Kidney (tissue), 22 donors: ENCODE measurements at places on chromosomes 7 and 10.

DNA sequence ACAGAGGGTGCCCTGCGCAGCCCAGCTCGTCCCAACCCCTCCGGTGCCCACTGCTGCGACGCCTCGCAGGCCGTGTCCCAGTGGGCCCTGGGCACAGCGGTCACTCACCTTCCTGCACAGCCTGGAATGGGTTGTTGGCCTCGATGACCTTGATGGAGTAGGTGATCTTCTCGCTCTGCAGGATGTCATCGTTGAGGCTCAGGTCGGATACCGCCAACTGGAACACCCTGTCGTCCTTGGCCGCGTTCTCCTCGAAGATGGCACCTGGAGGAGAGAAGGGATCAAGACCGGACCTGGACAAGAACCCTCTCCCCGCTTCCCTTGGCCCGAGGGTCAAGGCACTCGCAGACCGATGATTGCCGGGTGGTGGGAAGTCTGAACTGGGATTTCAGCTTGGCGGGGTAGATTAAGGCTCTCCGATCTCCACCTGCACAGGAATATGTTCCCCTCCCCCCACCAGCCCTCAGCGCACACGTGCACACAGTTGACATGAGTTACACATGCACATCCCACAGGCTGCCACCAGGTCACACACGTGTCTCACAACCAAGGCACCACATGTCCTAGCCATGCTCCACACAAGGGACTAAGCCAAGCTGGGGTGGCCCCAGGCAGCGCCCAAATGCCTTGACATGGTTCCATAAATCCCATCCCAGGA, 2.6 kb downstream of the GRID1 start:
- DNase-seq: no peak

- peak; percentile 67 for DNase-seq
Measured at GRCh38 chr7:88344956-88345832, 38.5 kb upstream of the STEAP4 start.

DNA sequence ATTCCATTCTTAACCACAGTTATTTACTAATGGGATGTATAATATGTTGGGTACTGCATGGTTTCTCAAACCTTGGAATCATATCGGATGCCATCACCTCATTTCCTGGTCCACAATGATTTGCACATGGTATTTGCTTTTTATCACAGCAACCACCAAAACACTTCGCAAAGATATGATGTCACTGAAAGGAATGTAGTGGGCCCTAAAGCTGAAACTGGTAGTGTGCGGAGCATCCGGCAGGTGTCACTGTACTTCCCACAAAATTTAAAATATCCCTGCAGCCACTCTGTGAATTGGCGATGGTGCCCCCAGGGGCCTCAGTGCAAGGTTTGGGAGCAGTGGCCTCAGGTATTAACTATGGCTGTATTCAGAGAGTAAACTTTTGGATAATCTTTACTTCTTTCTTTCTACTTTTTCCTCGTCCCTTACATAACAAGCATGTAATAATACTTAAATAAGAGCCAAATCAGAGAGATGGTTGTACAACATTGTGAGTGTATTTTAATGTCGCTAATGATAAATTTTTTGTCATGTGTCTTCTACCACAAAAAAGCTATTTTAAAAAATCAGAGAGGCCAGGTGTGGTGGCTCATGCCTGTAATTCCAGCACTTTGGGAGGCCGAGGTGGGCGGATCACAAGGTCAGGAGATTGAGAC, 66.2 kb downstream of the FAM241B start:
- no peak for DNase-seq

DNA sequence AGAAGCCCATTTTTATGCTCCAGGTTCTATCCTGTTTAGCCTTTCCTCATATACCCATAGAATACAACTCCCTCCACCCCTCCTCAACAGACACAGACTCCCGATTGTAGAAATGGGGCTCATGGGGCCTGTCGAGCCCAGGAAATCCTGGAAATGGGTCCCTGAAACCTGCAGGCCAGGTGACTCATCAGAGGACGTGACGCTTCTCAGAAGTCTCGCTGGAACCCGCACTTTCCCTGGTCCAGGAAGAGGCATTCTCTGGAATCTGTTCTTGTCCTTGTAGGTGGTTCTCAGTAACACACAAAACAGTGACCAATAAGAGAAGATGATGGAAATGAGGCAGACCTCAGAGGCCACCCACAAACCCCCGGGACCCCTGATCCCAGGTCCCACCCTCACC, 244.8 kb upstream of the PPP2R2D start:
- DNase-seq: no peak

GRCh38 chr10:95291365-95292039, 699 bp upstream of the PDLIM1 start:
- DNase-seq: no peak

DNA sequence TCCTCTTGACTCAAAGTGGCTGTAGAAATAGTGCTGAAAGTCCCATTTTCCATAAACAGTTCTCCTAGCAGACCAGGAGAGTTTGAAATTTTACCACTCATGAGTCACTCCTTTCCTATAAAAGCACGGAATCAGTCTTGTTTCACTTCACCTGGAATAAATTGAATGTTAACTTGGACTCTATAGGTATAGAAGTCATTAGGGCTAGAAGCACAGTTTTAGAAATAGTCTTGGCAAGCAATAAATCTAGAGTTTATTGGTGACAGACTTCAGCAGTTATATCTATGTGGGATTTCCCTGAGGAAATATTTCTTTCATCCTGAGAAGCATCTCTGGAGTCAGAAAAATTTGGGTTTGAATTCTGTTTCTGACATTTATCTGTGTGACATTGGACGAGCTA, 212.4 kb downstream of the RNLS start:
- DNase-seq: no peak

DNA sequence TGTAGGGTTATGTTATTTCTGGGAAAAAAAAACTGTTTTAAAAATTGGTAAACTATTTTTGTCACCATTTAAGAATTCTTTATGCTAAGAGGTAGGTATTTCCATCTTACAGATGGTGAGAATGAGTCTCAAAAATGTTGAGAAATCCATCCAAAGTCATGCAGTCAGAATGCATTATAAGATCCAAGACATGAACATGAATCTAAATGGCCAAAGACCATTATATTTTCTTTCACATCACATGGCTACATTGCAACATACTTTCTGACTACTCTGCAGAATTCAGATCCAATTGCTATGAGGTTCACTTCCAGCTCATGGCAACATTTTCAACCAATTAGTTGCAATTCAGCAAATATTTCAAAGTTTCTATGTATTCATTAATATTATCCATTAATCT, 181.2 kb downstream of the TWIST1 start:
- DNase-seq: no peak
